ENCODE measurements at places on chromosomes 3 and 15.

DNA sequence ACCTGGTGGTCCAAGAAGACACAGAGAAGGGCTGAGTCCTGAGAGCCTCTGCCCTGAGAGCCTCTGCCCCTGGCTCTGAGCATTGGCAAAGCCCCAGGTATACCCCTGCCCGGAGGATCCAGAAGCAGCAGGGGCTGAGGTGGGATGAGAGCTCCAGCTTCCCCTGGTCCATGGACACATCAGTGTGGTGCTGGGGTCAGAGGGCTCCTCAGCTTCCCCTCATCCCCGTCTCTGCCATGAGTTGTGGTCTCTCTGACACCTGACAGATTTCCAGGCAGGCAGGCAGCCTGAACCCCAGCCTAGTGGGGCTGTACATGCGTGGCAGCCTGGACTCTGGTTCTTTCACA lies 3.5 kb upstream of the KLF15 start:
- no peak for DNase-seq

DNA sequence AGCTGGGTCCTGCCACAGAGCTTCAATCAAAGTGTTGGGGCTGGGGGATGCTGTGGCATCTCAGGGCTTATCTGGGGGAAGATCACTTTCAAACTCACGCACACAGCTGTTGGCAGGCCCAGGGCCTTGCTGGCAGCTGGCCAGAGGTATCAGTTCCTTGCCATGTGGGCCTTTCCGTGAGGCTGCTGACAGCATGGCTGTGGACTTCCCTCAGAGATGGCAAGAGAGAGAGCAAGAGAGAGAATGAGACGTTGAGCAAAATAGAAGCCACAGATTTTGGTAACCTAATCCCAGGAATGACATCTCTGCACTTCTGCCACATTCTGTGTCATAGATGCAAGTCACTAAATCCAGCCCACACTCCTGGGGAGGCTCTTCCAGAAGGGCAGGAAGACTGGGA lies 91.0 kb downstream of the TPRG1 start:
- no peak for DNase-seq

DNA sequence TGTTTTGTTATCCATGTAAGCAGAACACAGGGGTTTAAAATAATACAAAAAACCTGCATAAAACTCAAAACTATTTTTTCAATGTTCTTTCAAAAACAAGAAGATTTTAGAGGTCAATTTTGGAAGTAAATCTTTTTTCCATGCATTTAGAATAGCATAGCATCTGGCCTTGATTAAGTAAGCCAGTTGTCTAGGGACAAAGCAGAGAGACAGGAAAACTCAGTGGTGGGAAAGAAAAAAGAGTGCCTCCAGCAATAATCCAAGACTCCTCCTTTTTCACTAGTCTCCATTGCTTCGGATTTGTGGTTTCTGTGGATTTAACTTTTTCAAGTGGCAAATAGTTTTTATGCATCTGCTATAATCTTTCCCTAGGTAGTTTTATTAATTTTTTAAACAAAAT lies 88.9 kb downstream of the SUCNR1 start:
- no peak for DNase-seq

DNA sequence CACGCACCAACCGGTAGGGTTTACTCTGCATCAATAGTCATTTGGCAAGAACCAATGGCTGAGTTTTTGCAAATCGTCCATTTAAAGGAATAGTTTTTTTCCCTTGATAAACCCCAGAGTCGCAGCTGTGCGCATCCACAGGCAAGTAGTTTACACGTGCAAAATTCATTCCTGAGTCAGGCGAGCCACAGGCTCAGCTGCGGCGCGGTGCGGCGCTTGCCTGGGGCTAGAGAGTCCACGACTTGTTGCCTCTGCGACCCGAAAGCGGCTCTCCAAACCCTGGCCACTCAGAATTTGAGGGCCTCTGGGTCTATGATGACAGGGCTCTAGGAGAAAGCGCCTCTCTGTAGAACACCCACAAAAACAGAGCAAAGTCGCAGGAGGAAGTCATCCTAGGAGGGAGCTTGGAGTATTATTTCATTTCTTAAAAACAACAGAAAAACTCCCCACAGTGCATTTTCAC lies 36.7 kb downstream of the ZIC4 start:
- no peak for DNase-seq

DNA sequence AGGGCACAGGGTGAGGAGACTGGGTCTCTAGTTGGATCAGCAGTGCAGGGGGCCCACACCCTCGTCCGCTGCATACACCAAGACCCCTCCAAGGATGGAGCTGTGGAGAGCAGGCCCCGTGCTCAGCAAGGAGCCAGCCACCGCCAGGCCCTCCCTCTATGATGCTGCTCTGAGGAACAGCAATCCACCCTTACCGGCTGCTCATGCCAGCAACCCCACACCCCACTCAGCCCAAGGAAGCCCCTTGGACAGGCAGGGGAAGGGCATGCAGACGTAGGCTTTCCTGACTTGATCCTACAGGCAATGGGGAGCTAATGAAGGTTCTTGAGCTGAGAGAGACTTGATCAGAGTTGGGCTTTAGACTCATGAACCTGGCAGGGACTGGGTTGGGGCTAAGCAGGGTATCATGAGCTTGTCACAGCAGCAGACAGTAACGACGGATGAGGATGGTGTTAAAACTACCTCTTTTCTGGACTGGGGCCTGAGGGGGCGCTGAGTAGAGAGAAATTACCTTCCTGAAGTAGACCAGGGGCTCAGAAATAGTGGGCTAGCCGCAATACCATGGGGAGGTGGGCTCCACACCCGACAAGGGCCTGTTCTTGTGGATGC lies 50.5 kb upstream of the FGD5 start:
- DNase-seq = no peak

DNA sequence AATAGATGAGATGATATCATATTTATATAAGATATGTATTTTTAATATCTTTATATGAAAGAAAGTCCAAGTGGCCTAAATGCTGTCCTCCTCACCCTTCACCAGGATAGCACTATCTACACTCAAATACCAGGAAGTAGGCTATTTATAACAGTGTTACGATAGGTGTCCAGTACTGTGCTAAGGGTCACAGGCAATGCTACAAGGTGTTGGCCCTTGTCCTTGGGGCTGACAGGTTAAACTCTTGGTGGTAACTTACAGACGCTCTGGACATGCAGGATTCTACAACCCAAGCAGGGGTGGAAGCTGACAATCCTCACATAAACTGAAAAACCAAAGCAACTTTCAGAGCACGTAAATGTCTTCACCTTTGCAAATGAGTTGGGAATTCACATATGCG lies 22.3 kb downstream of the NCEH1 start:
- no peak for DNase-seq

DNA sequence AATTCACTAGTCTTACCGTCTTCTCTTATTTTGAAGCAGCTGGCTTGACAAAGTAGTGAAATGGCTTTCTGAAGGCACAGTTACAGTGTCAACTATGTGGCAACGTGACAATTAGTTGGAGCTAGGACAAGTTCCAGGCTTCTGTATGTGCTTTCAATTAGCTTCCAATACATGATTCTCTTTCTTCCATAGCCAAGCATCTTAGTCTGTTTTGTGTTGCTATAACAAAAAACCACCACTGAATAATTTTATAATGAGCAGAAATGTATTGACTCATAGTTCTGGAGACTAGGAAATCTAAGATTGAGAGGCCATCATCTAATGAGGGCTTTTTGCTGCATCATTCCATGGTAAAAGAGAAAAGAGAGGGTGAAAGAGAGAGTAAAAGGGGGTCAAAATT lies 365.1 kb upstream of the PLSCR5 start:
- no peak for DNase-seq

- no peak for DNase-seq
Observed at GRCh38 chr3:137110392-137110996, 152.7 kb downstream of the IL20RB start.

DNA sequence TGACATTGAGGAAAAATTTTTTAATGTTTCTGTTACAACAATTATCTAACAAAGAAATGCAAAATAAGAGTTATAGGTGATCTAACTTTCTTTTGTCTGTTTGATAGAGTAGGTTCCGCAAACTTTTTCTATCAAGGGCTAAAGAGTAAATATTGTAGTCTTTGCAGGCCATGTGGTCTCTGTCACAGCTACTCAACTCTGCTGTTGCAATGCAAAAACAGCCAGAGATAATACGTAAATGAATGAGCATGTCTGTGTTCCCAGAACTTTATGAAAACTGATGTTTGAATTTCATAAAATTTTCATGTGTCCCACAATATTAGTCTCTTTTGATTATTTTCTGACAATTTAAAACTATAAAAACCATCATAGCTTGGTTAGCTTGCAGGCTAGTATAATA lies 73.3 kb downstream of the SLC24A1 start:
- no peak for DNase-seq

GRCh38 chr3:128585974-128586373 lies 64.6 kb downstream of the RPN1 start:
- DNase-seq = no peak

GRCh38 chr3:172100482-172100881 lies 61.1 kb downstream of the FNDC3B start:
- no peak for DNase-seq

DNA sequence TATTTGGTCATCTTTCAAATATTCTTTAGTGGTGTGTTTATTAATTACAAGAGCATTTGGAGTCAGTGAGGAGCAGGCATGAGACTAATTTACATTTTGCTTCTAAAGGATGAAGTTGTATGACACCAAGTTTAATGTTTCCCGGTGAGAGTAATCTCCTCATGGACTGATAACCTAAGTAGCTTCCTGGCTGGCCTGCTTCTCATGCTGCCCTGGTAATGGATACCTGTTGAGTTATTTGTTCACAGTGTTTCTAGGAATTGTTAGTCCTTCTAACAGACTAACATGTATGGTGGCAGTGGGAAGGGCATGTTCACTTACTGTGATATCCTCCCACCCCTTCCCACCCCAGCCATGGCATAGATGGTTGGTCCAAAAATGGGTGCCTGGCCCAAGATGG lies 69.3 kb upstream of the CMTM7 start:
- DNase-seq = no peak

DNA sequence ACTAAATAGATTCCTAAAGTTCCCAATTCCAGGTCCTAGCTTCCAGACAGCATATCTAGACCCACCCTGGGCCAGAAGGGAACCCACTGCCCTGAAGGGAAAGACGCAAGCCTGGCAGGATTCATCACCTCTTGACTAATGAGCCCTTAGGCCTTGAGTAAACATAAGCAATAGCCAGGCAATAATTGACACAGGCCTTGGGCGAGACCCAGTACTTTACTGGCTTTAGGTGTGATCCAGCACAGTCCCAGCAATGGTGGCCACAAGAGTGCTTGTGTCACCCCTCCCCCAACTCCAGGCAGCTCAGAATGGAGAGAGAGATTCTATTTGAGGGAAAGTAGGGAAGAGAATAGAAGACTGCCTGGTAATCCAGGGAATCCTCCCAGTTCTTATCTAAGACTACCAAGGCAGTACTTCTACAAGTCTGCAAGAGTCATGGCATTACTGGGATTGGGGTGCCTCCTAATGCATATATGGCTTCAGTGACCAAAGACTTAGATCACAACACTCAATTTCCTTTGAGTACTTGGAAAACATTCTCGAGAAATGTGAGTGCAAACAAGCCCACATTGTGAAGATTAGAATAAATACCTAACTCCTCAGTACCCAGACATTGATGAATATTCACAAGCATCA lies 30.4 kb upstream of the WWTR1 start:
- DNase-seq = no peak

DNA sequence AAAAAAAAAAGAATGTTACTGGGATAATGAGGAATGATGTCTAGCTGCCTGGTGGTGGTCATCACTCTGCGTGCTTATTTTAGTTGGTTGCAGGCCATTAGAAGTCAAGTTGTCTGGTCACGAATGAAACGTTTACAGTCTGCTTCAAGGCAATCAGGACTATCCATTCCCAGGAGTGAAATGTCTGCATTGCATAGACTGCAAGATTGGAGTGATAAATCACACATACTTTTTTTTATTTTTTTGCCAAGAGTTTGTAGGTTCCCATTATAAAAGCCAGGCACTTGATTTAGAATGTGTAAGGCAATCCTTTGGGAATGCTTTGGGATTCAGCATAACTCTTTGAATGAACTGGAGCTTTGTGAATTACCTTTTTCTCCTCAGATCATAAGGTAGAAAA lies 132.3 kb downstream of the STAC start:
- DNase-seq = no peak

GRCh38 chr3:99765042-99765942 lies 52.4 kb upstream of the CMSS1 start:
- DNase-seq = no peak

DNA sequence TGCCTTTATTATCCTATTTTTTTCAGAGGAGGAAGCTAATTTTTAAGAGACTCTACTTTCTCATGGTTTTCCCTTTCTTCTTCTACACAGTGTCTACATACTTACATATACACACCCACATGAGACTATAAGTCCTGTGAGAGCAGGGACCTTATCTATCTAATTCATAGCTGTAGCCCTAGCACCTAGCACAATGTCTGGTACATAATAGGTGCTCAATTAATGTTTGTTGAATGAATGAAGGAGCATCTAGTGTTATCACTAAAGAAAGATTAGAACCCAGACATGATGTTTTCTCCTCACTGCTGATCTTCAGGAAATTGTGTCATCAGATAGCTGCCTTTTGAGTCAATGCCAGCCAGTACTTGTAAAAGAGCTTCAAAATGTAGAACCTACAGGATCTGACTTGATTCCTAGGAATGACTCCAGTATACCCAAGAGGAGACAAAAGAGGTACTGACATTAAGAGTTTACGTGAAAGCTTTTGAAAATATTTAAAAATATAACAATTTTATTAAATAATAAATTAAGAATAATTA lies 2.5 kb downstream of the SCG5 start:
- DNase-seq = no peak

DNA sequence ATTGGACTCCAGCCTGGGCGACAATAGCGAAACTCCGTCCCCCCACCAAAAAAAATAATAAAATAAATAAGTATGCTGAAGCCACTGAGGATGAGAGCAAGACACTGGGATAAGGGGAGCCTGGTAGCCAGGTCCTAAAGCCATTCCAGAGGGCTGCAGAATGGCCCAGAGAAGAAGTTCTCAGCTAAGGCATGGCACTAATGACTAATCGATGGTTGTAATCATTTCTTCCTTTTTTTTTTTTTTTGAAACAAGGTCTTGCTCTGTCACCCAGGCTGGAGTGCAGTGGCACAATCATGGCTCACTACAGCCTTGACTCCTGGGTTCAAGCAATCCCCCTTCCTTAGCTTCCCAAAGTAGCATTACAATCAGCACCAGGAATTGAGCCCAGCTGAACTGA lies 25.6 kb upstream of the ZNF774 start:
- DNase-seq = no peak

GRCh38 chr3:124463234-124463633 lies 267.0 kb upstream of the UMPS start:
- DNase-seq = no peak

GRCh38 chr15:100082761-100083402 lies 258.9 kb downstream of the ADAMTS17 start:
- DNase-seq = no peak

DNA sequence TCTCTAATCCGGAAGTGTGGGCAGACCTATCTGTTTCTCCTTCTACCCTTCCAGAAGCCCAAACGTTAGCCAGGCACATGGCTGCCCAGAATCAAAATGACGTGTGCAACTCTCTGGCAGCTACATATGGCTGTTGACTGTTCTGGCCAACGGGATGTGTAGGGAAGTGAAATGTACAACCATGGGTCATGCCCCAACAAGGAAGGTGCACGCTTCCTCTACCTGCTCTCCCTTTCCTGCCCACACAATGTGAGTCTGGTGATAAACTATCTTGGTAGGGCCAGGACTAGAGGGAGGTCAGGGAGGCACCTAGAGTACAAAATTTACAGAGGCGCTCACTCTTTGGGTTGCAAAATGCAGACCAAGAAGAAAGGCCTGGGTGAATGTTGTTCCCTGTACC lies 495.9 kb upstream of the PROK2 start:
- no peak for DNase-seq
